ENCODE measurements at places on chromosomes 11 and 22.

DNA sequence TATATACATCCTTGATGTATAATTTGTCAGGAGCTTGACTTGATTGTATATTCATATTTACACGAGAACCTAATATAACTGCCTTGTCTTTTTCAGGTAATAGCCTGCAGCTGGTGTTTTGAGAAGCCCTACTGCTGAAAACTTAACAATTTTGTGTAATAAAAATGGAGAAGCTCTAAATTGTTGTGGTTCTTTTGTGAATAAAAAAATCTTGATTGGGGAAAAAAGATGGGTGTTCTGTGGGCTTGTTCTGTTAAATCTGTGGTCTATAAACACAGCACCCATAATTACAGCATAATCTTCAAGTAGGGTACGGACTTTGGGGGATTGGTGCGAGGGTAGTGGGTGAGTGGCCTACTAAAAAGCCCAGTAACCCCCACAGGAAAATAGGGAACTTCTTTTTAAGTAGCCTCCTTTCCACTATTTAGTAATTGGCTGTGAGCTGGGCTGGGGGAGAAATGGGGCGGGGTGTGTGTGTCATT is 7.5 kb downstream of the MALAT1 start:
- DNase-seq = no peak

GRCh38 chr22:42315392-42315756 is 44.9 kb upstream of the TCF20 start:
- no peak for DNase-seq

GRCh38 chr22:19193879-19194278 is 15.3 kb upstream of the SLC25A1 start:
- no peak for DNase-seq

DNA sequence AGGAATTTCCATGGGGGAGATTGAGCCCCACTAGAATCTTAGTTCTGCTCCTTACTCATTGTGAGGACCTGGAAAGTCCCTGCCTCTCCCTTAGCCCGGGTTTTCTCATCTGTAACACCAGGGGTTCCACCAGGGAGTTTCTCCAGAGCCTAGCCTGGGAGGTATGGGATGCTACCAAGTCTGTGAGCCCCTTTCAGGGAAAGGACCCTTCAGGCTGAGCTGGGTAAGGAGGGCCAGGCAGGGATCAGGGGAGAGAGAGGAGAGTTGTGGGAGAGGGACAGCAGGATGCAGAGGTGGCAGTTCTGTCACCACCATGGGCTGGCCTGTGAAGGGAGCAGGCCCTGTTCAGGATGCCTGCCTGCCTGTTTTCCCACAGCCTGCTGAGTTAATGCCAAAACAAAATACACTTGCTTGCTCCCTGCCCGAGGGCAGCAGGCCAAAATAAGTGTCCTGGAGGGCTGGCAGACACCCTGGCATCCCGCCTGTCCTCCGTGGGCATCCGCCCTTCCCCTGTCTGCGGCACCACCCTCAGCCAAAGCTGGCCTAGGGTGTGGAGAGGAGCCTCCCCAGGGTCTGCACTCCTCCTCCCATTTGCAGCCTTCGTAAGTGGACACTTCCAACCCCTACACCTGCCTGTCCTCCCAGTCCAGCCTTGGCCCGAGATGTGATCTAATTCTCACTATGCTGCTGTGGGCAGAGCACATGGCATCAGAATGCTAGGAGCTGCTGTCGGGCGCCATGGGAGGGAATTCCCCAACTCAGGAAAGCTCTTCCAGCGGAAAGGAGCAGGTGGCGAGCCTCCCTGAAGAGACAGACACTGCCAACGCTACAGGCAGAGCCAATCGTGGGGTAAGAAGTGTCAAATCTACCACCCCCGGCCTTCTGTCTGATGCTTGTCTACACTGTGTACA is 5.9 kb upstream of the FCHSD2 start:
- DNase-seq = peak; percentile 45

GRCh38 chr11:71097506-71098240 is 154.7 kb downstream of the SHANK2 start:
- no peak for DNase-seq

- DNase-seq = no peak
These were observed 3.5 kb upstream of the TCF20 start for GRCh38 chr22:42273855-42274451.

GRCh38 chr22:44201665-44202064 is 20.9 kb downstream of the PARVG start:
- DNase-seq = no peak

DNA sequence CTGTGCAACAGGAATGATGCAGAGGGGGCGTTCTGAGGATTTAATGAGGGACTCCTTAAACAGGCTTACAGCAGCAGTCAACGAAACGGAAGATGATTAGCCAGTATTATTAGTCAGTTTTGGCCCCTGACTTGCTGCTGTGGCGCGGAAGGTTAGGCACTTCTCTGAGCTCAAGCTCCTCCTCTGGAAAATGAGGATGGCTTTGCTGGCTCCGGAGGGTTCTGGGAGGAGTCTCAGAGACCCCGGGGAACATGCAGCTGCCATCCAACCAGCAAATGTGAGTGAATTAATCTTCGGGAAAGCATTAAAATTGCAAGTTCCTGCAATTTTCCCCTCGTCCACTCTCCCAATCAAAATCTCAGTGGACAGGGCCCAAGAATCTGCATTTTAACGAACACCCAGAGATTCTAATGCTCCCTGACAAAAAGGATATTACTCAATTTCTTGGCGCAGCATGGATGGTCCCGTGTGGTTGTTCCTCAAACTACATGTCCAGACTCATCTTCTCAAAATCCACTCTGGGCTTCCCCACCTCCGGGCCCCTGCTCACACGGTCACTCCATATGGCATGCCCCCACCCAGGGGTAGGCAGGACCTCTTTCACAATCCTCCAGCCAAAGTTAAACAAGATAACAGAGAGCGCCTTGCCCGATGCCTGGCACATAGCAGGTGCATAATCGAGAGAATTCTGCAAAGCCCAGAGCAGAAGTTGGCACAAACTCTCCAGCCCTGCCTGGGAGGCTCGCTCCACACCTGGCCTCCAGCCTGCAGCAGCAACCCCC is 6.4 kb downstream of the ELFN2 start:
- no peak for DNase-seq

DNA sequence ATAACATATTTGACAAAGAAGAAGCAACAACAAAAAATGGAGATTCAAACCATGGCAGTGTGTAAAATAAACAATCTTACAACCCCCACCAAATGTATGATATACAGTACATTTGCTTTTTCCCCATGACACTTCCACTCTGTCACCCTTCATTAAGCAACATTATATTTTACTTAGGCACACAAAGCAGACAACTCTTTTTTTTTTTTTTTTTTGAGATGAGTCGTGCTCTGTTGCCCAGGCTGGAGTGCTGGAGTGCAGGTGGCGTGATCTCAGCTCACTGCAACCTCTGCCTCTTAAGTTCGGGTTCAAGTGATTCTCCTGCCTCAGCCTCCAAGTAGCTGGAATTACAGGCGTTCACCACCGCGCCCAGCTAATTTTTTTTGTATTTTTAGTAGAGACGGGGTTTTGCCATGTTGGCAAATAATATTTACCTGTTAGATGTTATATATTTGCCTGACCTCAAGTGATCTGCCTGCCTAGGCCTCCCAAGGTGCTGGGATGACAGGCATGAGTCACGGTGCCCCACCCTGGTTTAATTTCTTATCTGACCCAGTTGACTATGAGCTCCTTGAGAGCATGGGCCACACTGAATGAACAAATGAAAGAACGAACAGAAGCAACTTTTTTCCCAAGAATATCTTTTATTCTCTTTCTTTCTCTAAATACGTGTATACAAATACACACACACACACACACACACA is 5.5 kb upstream of the PCF11 start:
- peak; percentile 60 for DNase-seq

Measured in Daoy (cell line).